Femur (tissue), 1 donor: ENCODE measurements at places on chromosomes 6 and 20.

- DNase-seq, result no peak
These were observed 22.1 kb upstream of the OVOL2 start for GRCh38 chr20:18079756-18080353.

- DNase-seq, result no peak
These were observed 187.3 kb upstream of the MCHR2 start for GRCh38 chr6:100181309-100181708.

- DNase-seq, result no peak
These were observed 81.5 kb downstream of the RTN4IP1 start for GRCh38 chr6:106547601-106548453.

- DNase-seq, result no peak
These were observed 267.8 kb downstream of the PTPRK start for GRCh38 chr6:128252341-128253176.

- DNase-seq, result no peak
These were observed 51.2 kb downstream of the TP53INP2 start for GRCh38 chr20:34755367-34755766.

GRCh38 chr20:32762754-32763201 lies 593 bp downstream of the DNMT3B start:
- peak; percentile 47 for DNase-seq

GRCh38 chr6:150334790-150335783 lies 33.7 kb upstream of the IYD start:
- peak; percentile 58 for DNase-seq

GRCh38 chr6:154868143-154868594 lies 126.9 kb upstream of the TIAM2 start:
- no peak for DNase-seq

DNA sequence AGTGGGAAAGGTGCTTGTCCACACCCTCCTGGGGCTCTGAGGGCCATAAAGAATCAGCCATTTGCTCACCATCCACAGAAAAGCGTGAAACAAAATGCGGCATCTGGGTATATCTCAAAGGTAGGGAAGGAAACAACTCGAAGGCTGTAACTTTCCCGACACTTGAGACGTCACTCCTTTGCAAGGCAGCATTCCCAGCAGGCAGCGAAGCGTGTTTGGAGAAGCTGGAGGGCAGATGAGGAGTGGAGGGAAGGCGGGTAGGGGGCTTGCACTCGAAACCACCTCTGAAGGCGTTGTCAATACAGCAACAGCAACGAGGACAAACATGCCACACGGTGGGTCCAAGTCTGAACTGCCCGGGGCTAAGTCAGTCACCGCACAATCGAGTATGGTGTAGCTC lies 98.4 kb downstream of the FOXC1 start:
- no peak for DNase-seq

GRCh38 chr6:19662911-19663310 lies 174.3 kb upstream of the ID4 start:
- no peak for DNase-seq

GRCh38 chr20:30922129-30922528 lies 335.3 kb upstream of the DEFB115 start:
- DNase-seq, result no peak

- DNase-seq, result no peak
These were observed 324.6 kb upstream of the PLCB4 start for GRCh38 chr20:8744228-8744844.

DNA sequence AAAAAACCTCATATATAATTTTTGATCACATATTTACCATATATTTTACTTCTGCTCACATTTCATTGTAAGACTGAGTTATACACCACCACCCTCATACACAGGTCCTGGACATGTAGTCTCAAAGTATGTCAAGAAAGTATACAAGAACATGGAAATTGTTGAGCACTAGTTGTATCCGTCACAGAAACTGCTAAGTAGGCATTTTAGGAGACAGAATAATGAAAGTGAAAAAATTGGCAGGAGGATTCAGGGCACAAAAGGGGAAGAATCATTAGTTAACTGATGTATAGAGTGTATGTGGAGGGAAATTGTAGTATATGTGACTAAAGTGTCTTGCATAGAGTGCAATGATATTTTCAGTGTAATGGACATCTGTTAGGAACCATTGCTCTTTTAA lies 458.8 kb downstream of the TFAP2B start:
- no peak for DNase-seq

- no peak for DNase-seq
These were observed 41.7 kb downstream of the TAF4 start for GRCh38 chr20:62023935-62024334.

GRCh38 chr6:16420337-16420714 lies 181.9 kb downstream of the GMPR start:
- no peak for DNase-seq

DNA sequence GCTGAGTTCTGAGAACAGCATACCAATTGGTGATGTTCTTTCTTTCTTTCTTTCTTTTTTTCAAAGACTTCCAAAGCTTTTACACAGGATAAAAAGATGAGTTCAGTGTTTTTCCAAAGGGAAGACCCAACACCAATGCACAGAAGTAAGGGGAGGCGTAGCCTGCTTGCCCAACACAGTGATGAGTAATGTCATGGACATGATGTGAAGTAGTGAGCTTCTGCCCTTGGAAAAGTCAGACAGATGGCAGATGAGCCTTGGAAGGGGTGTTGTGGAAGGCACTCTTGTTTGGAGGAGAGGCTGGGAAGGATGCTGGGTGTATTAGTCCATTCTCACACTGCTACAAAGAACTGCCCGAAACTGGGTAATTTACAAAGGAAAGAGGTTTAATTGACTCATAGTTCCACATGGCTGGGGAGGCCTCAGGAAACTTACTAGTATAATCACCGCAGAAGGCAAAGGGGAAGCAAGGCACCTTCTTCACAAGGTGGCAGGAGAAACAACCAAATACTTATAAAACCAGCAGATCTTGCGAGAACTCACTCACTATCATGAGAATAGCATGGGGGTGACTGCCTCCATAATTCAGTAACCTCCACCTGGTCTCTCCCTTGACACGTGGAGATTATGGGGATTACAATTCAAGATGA lies 12.6 kb downstream of the LRP11 start:
- no peak for DNase-seq

GRCh38 chr6:156851454-156851921 lies 74.3 kb downstream of the ARID1B start:
- DNase-seq, result no peak

- no peak for DNase-seq
These were observed 135.4 kb downstream of the BFSP1 start for GRCh38 chr20:17395729-17396128.

DNA sequence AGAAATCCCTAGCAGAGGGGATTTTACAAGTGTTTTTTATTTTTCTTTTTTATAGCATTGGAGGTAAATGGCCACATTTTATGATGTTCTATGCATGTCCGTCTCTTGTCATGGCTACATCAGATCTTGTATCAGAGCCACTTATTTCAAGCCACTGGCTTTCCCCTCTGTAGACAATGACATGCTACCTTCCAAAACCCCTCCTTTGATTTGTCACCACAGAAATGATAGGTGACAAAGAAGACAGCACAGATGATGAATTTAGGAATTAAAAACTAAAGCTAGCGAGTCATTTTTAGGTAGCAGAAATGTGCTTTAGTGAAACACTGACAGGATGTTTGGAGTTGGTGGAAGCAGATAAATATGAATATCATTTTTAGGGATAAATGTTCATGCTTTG lies 20.8 kb downstream of the PLCB1 start:
- DNase-seq, result no peak

GRCh38 chr6:15546591-15546990 lies 116.2 kb downstream of the DTNBP1 start:
- DNase-seq, result no peak

GRCh38 chr6:122405417-122405816 lies 6.0 kb downstream of the HSF2 start:
- no peak for DNase-seq

DNA sequence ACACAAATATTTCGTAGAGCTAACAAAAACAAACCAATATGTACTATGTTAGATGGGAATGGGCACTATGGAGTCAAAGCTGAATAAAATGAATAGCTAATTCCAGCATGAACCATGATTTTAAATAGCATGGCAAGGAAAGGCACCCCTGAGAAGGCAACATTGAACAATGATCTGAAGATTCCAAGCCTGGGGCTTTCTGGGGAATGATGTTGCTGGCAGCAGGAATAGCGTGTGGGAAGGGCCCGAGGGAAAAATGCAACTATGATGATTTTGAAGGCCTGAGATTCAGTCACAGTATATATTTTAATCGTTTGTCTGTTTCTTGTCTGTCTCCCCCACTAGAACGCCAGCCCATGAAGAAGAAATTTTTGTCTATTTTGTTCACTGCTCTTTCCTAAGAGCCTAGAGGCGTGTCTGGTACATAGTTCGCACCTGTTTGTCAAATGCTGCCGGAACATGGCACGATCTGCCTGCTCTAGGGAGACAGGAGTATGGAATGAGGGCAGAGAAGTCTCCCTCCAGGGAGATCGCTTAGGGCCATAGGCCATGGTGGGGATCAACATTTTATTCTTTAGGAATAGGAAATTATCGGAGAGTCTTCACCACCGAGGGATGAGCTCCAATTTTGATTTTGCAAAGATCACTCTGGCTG lies 84.8 kb upstream of the EYA2 start:
- no peak for DNase-seq

DNA sequence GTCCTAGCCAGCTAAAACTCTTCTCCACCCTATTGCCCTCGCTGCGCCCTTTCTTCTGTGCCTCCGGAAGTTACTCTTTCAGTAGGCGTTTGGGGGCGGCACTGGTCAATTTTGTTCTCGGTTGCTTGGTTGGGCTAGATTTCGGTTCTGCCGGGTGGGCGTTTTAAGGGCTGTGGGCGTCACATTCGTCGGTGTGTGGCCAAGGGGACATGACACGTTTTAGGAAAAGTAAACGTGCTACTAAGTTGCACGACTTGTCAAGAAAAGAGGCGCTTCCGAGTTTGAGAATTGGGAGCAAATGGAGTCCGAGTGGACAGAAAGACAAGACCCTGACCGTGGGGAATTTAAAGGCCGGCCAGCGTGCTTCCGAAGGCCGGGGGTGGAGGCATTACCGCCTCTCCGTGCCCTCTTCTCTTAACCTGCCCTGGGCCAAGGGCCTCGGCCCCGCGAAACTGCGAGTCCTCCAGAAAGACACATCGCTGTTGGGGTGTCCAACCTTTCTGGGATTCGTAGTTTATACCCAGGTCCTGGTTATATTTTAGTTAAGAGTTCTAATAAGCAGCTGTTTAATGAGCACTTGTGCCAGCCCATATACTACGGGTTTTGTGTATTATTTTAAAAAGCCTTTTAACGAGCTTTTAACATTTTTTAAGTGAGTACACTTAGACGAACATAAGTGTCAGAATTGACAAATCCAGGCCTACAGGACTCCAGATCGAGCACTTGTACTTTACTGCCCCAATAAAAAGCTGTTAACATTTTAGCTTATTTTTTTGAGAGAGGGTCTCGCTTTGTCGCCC lies 664 bp upstream of the BAG6 start:
- DNase-seq, result peak; percentile 95

GRCh38 chr20:24439737-24440387 lies 29.6 kb upstream of the SYNDIG1 start:
- no peak for DNase-seq

DNA sequence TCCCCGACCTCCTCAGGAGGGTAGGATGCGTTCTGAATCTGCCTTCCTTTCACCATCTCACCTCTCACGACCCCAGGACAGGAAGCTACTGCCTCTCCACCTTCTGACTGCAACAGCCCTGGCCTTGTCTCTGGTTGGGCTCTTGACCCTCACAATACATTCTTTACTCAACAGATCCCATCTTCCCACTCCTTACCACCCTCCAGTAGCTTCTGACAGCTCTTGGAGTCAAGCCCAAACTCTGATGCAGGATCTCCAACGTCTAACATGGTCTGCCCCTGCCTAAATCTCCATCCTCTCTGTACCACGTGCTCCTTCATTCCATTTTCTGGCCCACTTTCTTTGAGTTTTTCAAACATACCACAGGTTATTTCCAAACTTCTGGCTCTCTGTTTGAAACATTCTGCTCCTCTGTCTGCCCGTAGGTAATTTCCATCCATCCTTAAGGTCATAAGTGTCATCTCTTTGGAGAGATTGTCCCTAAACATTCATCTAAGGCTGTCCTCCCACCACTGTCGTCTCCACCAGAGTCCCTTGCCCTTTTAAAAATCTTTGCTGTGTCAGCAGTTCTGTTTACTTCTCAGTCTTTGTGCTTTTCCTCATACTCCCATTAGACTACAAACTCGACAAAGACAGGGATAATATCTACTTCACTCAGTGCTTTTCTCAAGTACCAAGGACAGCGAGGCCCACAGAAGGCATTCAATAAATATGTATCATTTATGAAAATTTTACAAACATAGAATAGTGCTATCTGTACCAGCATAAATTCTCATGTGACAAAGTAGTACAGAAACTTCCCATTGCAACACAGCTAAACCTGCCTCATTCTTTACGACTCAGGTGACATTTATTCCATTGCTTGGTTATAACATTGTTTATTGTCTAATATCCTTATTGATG lies 73.6 kb downstream of the BCAS1 start:
- no peak for DNase-seq

- DNase-seq, result no peak
These were observed 45.8 kb downstream of the QKI start for GRCh38 chr6:163460307-163460782.

- no peak for DNase-seq
These were observed 4.6 kb downstream of the FKBP1A start for GRCh38 chr20:1388253-1388652.

- DNase-seq, result no peak
These were observed 55.7 kb downstream of the TXLNB start for GRCh38 chr6:139236105-139236504.

GRCh38 chr20:63587776-63588591 lies 13.9 kb upstream of the HELZ2 start:
- no peak for DNase-seq

- DNase-seq, result no peak
These were observed 81.8 kb downstream of the SGK1 start for GRCh38 chr6:134235937-134236751.

- DNase-seq, result no peak
These were observed 14.3 kb downstream of the SYNCRIP start for GRCh38 chr6:85628353-85628752.

GRCh38 chr6:149231778-149232177 lies 85.7 kb upstream of the TAB2 start:
- DNase-seq, result no peak

- DNase-seq, result peak; percentile 15
These were observed 121.7 kb upstream of the NXT1 start for GRCh38 chr20:23228912-23229311.

- DNase-seq, result peak; percentile 94
These were observed 53.7 kb downstream of the BMP7 start for GRCh38 chr20:57212534-57213276.

DNA sequence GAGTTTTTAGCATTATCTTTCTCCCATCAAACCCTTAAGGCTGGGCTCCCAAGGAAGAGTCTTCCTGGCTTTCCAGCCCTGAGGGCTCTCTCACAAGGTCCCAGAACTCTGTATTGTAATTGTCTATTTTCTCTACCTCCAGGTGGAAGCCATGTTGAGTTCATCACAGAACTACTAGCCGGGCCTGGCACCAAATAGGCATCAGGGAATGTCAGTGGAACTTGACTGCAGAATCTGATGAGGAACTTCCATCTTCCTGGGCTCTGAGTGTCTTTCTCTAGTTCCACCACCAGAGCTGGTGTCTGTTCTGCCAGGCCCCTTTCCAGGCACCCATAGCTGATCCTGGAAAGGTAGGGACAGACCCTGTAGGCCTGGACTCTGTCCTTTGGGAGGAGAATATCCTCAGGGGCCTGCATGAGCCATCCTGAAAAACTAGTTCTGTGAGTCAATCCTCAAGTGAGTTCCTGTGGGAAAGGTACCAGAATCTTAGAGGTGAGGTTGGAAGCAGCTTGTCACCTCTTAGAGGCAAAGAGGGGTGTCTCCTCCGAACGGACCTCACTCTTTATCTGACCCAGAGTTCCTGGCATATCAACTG lies 11.1 kb upstream of the TOP1 start:
- DNase-seq, result no peak
